AG09309 (cell line): ENCODE measurements at places on chromosomes 12 and 14.

- no peak for DNase-seq
Observed at GRCh38 chr14:94015223-94015622, 10.9 kb upstream of the OTUB2 start.

DNA sequence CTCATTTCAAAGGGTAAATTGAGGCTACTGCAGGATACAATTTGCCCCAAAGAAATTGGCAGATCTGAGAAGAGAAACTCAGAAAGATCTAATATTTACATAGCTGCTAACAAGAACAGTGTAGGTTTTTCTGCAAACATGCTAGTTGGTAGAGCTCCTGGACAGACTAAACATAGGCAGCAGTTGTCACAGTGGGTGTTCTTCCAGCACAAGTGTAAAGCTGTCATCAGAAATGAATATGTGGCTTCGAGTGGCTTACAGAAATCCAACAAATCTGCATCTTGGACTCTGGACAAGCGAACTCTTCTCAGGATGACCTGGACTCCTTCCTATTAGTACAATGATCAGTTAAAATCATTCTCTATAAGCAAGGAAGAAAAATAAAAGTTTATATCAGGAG is 5.9 kb downstream of the CBX5 start:
- DNase-seq: no peak

GRCh38 chr12:79659961-79660431 is 30.8 kb downstream of the PAWR start:
- no peak for DNase-seq

DNA sequence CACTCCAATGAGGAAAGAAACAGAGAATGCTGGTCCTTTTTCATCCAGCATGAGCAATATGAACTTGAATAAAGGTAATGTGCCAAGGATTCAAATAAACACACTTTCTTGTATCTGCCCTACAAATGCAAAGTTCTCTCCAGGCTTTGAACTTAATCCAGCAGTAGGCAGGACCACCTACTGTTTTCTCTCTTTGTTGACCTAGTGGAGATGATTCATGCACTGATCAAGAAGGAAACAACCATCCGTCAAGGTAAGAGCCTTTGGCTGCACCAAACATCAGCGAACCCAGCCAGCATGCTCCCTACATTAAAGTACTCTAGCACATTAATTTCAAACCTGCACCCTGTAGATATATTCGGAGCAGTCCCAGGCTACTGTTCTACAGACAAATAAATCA is 489.3 kb downstream of the GALC start:
- DNase-seq: no peak

DNA sequence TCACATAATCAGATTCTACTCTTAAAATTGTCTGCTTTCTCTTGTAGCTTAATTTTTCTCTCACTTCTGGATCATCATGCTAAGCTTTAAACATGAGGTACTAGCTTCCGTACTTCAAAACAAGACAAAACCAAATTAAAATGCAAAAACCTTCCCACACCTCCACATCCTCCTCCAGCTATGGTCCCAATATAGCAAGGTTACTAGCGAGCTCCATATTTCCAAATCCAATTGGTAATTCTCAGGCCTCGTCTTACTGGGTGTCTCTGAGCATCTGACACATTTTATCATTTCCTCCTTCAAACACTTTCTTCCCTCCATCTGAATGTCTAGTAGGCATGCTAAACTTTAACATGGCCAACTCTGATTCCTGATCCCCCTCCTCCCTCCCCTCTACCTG is 7.9 kb upstream of the PAPOLA start:
- DNase-seq: no peak

- no peak for DNase-seq
Observed at GRCh38 chr14:50285861-50286260, 26.2 kb downstream of the L2HGDH start.

GRCh38 chr12:28539691-28540323 is 349.6 kb downstream of the CCDC91 start:
- no peak for DNase-seq

DNA sequence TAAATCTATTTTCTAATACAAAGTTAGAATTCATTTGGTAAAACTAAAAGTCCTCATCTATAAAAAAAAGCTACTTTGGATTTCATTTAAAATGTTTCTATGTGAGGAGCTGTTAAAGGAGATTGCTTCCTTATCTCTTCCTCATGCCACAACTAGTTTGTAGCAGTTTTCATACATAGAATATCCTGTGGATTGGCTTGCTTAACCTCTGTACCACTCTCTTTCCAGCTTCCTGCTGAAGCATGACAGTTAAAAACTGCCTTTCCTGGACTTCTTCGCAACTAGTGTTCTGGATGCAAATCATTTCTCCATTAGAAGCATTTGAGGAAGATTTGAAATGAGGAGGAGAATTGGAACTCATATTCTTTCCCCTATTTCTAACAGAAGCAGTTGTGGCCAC is 49.6 kb downstream of the ST8SIA1 start:
- DNase-seq: no peak

DNA sequence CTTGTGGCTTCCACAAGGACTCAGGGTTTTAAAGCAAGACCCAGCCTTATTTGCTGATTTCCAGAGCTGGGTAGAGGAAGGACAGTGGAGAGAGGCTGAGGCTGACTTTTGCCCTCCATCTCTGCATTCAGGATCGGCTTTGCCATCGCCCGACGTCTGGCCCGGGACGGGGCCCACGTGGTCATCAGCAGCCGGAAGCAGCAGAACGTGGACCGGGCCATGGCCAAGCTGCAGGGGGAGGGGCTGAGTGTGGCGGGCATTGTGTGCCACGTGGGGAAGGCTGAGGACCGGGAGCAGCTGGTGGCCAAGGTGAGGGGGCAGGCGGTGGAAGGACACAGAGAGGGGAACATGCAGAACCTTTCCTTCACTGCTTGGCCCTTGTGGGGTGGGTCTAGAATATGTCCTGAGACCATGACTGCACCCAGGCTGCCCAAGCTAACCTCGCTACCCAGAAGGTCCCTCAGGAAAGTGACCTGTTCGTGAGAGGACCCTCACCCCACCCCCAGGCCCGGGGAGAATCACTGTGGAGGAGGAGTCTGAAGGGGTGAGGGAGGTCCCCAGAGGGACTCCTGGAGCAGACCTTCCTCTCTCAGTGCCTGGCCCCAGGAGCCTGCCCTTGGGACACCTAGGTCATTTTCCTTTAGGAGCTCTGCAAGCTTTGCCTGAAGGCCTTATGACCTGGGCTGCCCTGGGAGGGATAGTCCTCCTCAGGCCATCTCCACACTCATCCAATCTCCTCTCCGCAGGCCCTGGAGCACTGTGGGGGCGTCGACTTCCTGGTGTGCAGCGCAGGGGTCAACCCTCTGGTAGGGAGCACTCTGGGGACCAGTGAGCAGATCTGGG is 3.1 kb downstream of the DHRS2 start:
- DNase-seq: no peak
